ENCODE measurements at places on chromosomes 5 and 9. TPM values are rescaled to one million over a fixed set of nuclear protein-coding genes. Genes with fewer than 3 reads are reported as not detected.

DNA sequence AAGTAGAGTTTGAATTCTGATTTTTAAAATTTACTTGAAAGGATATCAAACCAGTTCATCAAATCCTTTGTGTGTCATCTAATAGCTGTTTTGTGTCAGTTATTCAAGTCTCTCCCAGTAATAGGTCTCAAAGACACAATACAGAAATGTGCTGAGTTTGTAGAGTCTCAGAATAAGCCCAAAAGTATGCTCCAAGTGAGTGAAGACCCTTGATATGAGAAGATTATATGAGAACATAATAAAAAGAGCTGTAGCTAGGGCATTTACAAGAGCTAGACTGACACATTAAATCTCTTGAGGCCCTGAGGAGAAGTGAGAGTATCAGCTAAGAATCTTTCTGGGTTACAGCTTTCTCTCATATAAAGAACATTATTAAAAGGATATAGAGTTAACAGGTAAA is 721.0 kb upstream of the ARRDC3 start:
- no peak for DNase-seq

GRCh38 chr9:2336055-2336454 is 285.5 kb upstream of the VLDLR start:
- no peak for DNase-seq

SLCO6A1 gene
- total RNA-seq: not detected

GRCh38 chr9:15231788-15232635 is 75.0 kb downstream of the TTC39B start:
- DNase-seq: no peak

- DNase-seq: no peak
Observed at GRCh38 chr5:167771571-167771970, 519.9 kb upstream of the WWC1 start.

DNA sequence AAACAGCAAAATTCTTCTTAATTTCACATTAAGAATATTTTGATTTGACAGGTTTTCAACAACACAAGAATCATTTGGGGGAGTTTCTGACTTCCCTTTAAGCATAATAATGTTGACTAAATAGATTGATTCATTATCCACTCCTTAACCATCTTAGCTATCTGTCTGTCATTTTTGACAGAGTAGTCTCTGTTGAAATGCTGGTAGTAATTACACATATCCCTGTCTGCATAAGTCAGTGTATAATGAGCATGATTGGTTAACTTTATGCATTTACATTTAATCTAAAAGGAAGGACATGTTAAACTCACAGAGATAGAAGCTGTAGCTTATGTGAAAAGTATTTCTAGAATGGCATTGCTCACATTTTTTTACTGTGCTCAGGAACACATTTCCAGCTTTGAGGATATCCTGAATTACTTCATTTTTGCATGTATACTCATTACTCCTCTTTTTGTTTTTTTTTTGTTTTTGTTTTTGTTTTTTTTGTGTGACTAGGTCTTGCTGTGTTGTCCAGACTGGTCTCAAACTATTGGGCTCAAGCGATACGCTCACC is 385.9 kb downstream of the KDM4C start:
- no peak for DNase-seq

DNA sequence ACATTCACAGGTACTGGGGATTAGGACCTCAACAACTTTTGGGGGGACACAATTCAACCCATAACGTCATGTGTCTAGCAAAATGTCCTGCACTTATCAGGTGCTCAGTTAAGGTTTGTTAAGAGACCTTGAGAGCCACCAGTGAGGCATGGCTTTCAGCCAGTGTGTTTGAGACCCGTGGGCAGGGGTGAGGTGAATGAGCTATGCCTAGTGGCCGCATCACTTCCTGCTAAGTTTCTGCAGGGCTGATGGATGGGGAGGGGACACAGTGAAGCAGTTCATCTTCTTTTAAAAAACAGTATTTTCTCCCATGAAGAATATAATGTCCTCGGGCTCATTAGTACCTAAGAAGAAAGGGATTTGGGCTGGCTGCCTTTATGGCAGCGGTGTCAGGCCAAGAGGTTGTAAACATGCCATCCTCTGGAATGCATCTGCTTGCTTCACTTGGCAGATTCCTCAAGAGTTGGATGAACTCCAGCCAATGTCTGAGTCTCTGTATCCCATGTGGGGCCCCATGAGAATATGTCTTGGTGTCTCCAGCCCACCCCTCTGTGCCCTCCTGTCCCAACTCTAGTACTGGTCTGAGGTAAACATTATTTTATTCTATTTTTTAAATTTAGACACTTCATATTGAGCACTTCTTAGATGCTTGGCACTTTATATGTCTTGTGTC is 282.2 kb downstream of the CWC27 start:
- DNase-seq: no peak

PCSK5 gene
- total RNA-seq: 141 TPM

GRCh38 chr9:123116036-123116435 is 82.6 kb downstream of the GPR21 start:
- DNase-seq: no peak

GRCh38 chr5:57176350-57176857 is 2.5 kb downstream of the GPBP1 start:
- DNase-seq: no peak

ANKRD18B gene
- not detected for total RNA-seq

JMY gene
- total RNA-seq: 25.1 TPM

CNTNAP3 gene
- 6.7 TPM for total RNA-seq

DNA sequence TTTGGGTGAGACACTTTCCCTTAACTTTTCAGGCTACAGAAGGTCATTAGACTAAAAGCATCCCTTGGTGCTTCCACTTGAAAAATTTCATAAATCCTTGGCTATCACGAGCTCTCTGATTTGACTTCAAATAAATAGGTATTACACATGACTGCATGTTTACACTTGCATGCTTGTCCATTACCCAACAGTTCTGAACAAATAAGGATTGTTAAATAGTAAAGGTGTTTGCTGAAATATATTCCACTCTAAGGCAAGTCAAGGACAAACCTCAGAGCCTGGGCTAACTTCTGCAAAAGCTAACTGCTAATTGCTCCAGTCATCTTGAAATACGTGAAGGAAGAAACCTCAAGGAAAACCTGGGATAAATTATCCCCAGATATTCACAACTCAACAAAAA is 14.5 kb downstream of the FBXW2 start:
- DNase-seq: no peak

CDK5RAP2 gene
- 154 TPM for total RNA-seq
